ENCODE measurements at places on chromosomes 1 and 21. TPM values are rescaled to one million over a fixed set of nuclear protein-coding genes. Genes with fewer than 3 reads are reported as not detected.

GRCh38 chr1:18353992-18354391, 126.7 kb upstream of the KLHDC7A start:
- DNase-seq, result no peak

DNA sequence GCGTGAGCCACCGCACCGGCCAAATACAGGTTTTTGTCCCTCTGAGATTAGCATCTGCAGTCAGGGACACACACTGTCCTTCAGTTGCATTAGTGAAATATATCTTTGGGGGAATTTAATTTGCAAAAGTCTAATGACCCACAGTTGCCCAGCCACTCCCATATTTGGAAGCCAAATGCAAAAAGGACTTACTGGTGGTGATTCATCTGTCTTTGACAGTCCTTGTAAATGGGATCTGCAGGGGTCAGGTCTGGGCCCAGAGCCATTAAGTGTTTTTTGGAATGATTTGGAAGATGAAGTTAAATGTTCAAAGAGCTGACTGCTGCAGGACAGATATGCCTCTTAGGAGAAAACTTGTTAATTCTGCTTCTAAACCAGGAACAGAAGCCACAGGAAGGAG, 44.6 kb upstream of the DNASE2B start:
- DNase-seq, result no peak

- DNase-seq, result no peak
Measured at GRCh38 chr1:34398916-34399275, 222.2 kb downstream of the C1orf94 start.

GRCh38 chr1:208217781-208218180, 26.4 kb downstream of the PLXNA2 start:
- DNase-seq, result no peak

GRCh38 chr1:109789551-109790180, 25.9 kb upstream of the EPS8L3 start:
- no peak for DNase-seq

- DNase-seq, result no peak
Measured at GRCh38 chr1:11414926-11415538, 63.9 kb upstream of the DISP3 start.

DNA sequence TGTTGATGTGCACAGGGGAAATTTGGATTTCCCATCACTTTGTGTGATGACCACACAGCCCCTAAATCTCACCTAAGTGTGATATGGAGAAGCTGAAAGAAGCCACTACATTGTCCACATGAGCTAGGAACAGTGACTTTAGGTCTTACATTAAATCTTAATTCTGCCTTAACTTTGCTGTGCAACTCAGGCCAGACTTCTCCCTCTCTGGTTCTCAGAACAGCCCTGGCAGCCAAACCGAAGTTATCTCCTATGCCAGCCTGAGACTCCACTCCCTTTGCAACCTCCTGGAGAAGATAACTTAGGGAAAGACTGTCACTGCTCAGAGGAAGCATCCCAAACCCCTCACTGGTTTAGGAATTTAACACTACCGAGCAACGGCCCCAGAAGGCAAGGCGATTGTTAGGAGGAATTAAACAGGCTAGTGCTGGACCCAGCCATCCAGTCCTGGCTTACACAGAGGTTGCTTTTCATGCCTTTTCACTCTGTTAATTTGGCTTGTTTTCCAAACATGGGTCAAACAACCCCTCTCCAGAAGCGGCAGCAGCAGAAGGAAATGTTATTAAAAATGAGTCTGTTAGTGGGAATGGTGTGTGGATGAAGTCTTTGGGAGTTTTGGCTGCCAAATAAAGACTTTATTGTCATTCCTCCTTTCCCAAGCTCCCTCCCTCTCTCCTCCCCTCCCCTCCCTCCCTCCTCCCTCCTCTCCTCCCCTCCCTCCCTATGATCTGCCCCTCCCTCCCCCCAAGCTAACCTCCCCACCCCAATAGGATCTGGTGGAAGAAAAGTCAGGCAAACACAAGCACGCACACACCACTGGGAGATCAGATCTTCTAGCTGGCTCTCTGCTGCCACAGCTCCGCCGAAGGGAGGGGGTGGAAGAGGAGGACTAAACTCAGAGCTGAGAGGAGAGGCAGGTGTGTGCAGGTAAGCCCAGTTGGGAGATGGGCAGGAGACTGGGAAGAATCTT, at the start of gene PRELP:
Gene PRELP, plus strand, starts transcription at position 795 of the 970 bp plus-strand sequence. CDS start 7,379 bp downstream, outside the sequence.
- DNase-seq, result peak; percentile 52

ITLN2 gene
- not detected for total RNA-seq

CHRM3 gene
- 0.30 TPM for total RNA-seq

GBP5 gene
- total RNA-seq, result 0.99 TPM

CCNL2 gene
- total RNA-seq, result 61.0 TPM

Measured in left ventricle myocardium superior (tissue), 1 donor.